Naive thymus-derived CD8-positive, alpha-beta T cell (primary cell): ENCODE measurements at places on chromosomes 11 and 22.

DNA sequence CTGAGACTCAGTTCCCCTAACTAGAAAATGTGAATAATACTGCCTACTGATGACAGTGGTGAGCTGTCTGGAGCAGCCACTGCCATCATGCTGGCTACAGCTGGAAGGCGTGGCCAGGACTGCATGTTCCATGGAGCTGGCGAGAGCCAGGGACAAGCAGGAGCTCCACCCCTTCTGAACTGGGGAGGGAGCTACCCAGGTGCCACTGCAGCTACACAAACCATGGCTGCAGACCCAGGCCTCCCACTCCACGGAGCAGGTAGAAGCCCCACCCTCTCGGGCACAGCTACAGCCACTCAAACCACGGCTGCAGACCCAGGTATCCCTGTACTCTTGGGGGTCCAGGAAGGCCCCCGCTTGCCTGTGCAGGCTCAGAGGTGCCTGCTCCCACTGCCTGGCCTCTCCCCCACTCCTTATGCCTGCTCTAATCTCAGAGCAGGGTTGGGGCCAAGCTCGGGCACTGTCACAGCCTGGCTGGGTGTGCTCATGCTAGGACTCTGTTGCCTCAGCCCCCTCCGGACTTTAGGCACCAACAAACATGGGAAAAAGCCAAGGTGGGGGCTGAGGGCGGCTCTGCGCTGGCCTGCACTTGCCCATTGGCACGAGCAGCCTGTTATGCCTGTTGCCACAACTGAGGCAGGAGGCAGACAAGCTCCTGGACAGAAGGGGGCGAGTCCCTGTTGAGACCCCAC is 51.7 kb downstream of the RAB30 start:
- DNase-seq = no peak

DNA sequence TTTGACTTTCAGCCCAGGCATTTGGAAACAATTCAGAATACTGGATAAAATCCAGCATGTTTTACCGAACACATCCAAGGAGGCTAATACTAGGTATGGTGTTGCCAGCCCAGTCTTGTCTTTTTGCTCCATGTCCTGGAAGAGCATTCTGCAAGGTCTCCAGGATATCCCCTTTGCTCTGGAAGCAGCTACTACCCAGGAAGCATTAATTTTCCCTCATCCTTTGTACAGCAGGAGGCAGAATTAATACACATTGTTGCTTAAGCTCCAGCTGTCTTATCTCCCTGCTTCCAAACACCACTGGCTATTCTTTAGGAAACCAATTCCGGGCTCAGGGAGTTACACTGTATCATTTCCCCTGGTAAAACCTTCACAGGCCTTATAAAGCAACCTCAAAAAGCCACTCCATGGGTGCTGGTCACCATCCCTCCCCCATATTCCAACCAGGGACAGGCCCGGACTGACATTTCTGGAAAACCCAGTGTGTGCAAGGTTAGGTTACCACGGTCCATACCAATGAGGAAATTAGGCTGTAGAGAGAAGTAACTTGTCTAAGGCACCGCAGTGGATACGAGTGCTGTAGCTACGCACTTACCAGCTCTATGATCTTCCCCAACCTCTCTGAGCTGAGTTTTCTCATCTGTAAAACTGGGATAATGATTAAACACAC is 1.5 kb upstream of the UBASH3B start:
- no peak for DNase-seq

GRCh38 chr11:30312243-30312642 is 10.7 kb upstream of the ARL14EP start:
- no peak for DNase-seq

- DNase-seq = no peak
These were observed 5.6 kb downstream of the DDX10 start for GRCh38 chr11:108670451-108670850.

GRCh38 chr22:39428597-39429071 is 28.2 kb upstream of the MGAT3 start:
- DNase-seq = no peak

DNA sequence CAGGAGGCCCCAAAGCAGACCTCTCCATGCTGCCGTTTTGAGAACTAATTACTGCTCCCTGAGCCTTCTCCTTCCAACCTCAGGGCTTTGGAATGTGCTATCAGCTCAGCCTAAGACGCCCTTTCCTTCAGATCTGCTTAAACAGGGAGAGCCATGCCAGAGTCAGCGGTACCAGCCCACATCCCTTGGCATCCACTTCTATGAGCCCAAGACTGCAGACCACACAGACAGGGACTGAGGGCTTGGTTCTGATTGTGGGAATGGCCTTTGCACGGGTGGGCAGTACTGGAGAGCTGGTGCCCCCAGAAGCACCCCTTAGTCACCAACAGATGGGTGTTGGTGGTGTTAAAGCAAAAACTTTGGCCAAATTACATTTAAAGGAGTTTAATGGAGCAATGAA is 146.5 kb downstream of the TTC17 start:
- DNase-seq = no peak

DNA sequence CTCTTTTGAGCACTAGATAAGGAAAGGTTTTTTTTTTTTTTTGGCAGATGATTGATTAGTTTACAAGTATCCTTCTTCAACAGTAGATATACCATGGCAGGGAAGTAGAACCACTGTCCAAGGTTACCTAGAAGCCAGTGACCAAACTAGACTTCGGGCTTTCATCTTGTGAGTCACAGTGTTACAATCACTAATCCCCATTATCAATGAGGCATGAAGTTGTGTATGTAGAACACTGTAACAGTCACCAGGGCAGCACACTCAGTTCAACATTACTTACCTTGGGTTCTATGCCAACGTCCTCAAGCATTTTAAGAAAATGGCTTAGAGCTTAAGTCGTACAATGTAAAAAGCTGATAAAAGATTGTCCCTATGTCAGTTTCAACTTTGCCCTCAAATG is 430.9 kb downstream of the ETS1 start:
- no peak for DNase-seq

DNA sequence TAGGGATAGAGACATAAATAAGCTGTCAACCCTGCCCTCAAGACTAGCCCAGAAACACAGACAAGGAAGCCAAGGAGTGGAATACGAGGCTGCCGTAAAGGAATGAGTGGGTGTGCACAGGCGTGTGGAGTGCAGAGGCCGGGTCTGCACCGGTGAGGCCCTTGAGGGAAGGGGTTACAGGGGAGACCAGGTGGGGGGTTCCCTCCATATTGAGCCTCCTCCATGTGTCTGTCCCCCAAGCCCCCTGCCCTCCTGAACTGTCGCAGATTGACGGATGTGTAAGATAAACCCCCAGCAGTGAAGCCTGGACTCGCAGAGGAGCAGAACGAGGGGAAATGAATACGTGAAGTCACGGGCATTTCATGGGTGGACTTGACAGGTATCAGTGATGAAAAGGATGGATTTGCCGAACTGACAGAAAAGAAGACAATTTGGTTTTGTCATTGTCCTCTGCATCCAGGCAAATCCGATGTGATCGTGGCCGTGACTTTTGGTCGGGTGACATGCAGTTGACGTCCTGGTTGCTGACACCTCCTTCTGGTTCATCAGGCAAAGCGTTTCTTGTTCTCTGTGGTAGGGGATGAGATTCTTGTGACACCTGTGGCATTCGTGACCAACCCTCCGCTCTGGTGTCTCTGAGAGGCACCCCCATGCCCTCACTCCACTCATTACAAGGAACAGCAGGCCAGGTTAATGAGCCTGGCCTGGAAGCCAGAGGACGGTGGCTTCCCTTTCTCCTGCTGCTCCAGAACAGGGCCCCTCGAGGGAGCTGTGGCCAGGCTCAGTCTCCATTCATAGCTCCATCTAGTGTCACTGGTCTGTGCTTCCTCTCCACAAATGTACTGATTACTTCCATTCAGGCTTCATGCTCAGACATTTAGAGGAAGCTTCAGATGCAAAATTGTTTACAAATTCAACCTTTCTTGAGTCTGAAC is 223.1 kb upstream of the B3GAT1 start:
- no peak for DNase-seq

- no peak for DNase-seq
These were observed 5.6 kb upstream of the STARD10 start for GRCh38 chr11:72799441-72799840.

GRCh38 chr22:27996529-27996925 is 77.5 kb upstream of the PITPNB start:
- DNase-seq = no peak

DNA sequence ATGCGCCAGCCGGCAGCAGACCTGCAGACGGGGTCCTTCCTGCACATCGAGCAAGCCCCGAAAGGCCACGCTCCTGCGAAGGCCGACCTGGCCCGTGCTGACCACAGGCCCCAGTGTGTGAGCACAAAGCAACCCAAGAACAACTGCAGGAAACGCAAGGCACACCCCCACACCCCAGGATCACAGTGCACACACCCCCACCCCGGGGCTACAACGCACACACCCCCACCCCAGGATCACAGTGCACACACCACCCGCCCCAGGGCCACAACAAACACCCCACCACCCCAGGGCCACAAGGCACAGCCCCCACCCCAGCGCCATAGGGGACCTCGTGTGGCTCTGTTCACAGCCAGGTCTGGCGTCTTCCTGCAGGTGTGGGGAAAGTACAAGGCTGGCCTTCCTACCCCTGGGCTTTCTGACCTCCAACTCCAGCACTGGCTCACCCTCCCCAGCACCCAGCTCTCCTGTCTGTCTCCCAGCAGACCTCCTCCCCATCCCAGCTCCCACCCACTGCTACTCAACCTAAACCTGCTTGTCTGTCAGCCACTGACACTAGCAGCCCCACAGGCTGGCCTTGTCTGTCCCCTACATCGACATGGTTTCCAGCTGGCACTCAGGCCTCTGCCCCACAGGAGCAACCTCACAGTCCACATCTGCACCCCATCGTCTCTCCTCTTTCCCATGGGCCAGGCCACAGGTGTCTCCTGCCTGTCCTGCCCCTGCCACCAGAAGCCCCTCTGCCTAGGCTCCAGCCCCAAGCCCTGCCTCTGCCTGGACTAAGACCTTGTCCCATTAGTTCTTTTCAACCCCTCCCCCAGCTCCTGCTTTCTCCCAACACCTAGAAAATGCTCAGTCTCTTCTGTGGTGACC is 20.5 kb upstream of the EFCAB6 start:
- DNase-seq = no peak

DNA sequence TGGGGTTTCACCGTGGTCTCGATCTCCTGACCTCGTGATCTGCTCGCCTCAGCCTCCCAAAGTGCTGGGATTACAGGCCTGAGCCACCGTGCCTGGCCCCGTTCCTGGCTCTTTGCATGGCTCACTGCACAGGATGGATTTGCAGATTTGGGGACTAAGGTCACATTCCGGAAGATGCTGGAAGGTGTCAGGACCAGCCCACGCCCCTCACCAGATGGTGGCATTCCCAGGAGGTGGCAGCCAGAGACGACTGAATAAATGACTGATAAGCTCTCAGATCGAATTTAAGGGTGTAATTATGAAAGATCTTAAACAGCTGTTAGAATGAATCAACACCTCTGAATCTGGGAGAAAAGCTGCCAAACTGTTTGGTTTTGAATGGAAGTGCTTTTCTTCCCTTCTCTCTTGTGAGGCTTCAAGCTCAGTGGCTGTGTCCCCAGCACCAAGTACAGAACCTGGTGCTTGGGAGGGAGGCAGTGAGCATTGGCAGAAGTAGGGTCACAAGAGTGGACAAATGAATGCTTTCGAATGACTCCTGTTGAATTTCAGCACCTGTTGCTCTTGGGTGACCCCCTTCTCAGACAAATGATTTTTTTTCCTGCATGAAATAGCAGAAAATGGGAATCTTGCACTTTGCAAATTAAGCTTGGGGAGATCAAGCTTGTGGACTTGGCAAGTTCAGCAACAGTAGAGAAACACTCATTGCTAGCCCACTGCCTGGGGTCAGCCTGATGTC is 69.6 kb downstream of the KIAA1671 start:
- no peak for DNase-seq

DNA sequence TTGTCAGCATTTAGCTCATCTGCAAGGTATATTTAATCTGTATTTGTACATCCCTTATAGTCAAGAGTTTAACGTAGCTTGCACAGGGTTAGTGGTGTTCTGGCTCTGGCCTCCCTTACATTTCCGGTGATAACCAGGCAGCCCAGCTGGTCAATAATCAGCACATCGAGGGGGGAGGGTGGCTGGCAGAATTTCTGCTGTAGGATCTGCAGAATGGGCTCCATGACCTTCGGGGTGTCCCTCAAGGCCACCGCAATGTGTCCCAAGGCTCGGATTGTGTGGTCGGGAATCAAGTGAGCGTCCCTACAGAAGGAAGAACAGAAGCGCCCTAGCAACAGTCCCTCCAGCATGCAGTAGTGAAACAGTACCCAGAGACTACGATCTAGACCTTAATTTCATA is 25.1 kb downstream of the SERPIND1 start:
- no peak for DNase-seq

DNA sequence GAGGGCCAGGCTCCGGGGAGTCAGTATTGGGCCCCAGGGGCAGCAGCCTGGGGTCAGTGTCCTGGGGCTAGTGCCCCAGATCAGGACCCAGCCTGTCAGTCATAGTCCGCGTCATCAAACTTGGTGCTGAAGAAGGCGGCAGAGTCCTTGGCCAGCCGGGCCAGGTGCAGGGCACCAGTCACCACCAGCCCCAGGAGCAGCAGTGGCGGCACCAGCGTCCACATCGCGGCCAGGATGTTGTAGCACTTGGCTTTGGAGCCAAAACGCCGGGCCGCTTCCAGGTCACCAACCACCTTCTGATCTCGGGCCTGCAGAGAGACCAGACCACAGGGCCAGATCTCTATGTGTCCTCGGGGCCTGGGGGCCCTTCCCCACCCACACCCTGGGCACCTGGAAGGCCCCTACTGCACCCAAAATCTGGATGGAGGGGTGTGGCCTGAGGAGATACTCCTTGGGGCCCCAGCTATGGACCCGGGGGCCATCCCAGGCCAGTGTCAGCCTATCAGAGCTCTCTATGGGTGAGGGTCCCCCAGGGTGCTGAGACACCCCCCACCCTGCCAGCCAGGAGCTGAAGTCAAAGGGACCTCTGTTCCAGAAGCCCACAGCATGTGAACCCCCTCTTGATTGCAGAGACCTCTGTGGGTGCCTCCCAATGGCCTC is 790 bp downstream of the IFITM5 start:
- DNase-seq = no peak

DNA sequence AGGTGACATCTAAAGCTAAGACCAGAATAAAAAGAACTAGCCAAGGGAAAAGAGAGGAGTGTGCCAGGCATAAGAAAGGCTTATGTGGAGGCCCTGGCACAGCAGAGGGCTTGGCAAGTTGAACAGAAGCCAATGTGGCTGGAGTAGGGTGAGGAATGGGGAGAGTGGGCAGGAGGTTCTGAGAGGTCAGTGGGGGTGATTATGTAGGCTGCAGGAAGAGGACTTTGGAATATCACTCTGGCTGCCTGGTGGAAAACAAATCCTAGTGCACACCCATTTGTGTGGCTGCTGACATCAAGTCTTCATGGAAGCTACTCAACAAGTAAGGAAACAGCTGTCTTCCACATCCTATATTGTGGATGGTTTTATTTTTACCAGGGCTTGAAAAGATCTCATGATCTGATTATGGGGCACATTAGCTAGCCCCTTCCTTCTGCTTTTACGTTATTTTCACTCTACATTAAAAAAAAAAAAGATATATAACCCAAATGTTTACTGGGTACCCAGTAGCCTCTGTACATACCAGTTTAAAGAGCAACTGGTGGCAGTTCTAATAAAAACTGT is 3.4 kb downstream of the MRPL16 start:
- DNase-seq = no peak
